ENCODE measurements at places on chromosomes 2 and 18.

- no peak for DNase-seq
Observed at GRCh38 chr2:104741860-104742259, 112.1 kb upstream of the POU3F3 start.

DNA sequence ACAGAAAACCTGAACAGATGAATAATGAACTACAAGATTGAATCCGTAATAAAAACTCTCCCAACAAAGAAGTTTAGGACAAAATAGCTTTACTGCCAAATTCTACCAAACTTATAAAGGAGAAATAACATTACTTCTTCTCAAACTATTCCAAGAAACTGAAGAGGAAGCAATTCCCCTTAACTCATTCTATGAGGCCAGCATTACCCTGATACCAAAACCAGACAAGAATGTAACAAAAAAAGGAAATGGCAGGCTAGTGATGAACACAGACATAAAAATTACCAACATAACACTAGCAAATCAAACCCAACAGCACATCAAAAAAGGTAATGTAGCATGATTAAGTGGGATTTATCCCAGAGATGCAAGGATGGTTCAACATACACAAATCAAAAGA, 213.7 kb upstream of the FOSL2 start:
- no peak for DNase-seq

DNA sequence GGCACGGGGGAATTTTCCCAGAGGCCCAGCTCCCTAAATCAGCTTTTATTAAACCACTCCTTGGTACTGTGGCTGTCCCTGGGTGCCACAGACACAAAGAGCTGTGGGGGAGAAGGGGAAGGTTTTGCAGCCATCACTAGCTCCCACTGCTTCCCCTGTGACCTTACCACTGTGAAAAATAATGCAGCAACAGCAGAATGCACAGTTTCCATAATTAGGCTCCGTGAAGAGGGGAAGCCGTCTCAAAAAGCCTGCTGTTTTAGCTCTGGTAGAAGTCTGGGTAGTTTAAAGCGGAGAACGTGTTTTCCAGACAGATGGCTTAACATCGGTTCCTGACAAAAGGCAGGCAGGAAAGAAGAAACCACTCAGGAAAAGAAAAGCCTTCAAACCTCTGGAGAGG, 27.5 kb upstream of the CAB39 start:
- DNase-seq, result no peak

GRCh38 chr2:21118302-21118920, 5.4 kb upstream of the TDRD15 start:
- DNase-seq, result peak; percentile 25

- no peak for DNase-seq
Observed at GRCh38 chr2:25331686-25332365, 9.9 kb downstream of the DNMT3A start.

GRCh38 chr2:230924470-230925341, at the start of gene GPR55:
Gene GPR55, minus strand, starts transcription at chr2:230925242. Its CDS starts 14,280 bp downstream, at chr2:230910962.
- DNase-seq, result peak; percentile 43

GRCh38 chr2:153476491-153476815, 2.1 kb downstream of the RPRM start:
- DNase-seq, result no peak

GRCh38 chr2:18637196-18637595, 47.8 kb upstream of the NT5C1B start:
- DNase-seq, result no peak

- DNase-seq, result peak; percentile 16
Observed at GRCh38 chr2:214706986-214707385, 102.5 kb downstream of the BARD1 start.

- DNase-seq, result no peak
Observed at GRCh38 chr2:144836635-144837350, 316.9 kb upstream of the ZEB2 start.

GRCh38 chr2:142596334-142597088, 281.0 kb upstream of the KYNU start:
- DNase-seq, result no peak

DNA sequence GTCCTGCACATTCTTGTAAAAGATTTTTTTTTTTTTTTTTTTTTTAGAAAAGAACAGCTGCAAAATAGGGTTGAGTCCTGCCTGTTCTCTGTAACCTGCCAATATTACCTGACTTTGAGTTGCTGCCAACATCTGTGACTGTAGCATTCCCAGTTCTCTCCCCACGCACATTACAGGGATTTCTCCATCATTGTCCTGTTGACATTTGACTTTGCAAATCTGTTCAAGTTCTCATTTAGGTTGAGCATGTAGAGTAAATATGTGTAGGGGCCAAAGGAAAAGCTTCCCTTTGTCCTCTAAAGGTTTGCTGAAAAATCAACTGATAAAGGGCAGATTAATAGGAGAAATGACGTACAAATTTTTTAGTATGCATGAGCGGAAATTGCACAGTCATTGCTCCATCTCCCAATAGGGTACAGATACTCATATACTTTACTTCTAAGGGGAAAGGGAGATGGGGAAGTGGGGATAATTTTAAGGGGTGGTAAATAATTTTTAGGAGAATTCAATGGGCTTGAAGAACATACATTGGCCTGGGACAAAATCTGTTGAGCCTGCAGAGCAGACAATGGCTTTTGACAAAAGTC, 385.5 kb downstream of the PIK3C3 start:
- DNase-seq, result no peak

DNA sequence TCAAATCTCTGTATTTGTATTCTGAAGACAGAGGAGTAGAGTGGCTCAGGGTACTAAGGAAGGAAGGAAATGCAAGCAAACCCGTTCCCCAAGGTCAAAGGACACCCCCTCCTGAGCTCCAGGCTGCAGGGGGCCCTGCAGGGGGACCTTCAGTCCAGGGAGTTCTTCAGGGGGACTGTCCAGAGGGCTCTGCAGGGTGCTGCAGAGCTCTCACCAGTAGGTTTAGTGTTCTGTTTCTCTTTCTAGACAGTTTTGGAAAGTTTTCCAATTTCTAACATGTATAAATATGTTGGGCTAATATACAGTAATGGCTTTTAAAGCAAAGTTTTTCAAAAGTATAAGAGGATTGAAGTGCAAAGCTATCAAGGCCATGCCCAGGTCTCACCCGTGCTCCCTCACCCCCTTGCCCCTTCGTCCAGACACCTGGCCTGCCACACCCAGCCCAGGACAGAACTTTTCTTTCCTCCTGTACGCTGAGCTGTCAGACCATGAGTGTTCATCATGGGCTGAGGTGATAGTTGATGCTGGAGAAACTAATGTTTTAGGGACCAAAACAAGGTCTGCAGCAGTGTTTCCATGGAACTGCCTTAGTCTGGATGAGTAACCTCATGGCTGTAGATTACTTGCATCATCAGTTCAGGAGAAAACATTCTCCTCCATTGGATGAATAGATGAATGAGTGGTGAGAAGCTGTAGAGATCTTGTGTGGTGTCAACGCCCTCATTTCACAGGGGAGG, 134.2 kb downstream of the GLI2 start:
- no peak for DNase-seq

DNA sequence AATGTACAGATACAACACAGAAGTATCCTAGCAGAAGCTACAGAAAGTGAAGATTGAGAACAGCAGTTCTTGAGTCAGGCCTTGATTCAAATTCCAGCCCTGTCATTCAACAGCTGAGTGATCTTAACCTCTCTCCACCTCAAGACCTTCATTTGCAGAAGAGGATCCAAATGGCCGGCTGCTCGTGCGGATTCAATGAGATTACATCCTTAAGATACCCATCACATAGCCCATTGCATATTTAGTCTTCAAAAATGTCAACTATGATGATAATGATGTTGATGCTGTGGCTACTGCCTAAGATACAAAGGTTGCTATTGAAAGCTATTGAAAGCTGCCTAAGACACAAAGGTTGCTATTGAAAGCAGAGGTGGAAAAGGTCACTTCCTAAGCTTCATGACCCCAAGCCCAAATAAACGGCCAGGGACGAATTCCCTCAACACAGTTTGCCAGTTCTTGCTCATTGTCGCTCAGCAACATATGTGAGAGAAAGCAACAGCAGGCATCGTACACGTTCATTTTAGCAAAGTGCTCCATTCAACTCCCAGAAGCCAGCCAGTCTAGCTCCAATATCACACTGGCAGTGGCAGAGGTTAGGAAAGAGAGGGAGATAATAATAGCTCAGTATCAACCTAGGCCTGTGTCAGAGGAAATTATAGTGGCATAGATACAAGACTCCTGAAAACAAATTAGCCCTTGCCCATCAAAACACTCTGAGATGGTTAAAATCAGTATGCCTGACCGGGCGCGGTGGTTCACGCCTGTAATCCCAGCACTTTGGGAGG, 36.1 kb downstream of the MRPL35 start:
- no peak for DNase-seq

DNA sequence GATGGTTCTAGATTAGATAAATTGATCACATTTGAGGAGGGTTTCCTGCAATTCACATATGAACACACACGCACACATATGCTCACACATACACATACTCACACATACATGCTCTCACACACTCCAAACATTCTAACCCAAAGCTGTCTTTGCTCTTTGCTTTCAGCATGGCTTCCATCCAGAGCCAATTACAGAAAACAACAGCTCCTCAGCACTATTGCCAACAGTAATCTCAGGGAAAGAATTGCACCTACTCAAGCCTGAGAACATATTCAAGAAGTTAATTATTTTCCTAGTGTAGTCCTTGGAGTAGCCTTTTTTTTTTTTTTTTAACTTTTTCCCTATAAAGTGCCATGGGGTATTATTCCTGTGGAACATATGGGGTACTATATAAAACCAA, 246.9 kb upstream of the PARD3B start:
- DNase-seq, result no peak

- DNase-seq, result no peak
Observed at GRCh38 chr2:158999458-158999857, 31.0 kb downstream of the TANC1 start.

DNA sequence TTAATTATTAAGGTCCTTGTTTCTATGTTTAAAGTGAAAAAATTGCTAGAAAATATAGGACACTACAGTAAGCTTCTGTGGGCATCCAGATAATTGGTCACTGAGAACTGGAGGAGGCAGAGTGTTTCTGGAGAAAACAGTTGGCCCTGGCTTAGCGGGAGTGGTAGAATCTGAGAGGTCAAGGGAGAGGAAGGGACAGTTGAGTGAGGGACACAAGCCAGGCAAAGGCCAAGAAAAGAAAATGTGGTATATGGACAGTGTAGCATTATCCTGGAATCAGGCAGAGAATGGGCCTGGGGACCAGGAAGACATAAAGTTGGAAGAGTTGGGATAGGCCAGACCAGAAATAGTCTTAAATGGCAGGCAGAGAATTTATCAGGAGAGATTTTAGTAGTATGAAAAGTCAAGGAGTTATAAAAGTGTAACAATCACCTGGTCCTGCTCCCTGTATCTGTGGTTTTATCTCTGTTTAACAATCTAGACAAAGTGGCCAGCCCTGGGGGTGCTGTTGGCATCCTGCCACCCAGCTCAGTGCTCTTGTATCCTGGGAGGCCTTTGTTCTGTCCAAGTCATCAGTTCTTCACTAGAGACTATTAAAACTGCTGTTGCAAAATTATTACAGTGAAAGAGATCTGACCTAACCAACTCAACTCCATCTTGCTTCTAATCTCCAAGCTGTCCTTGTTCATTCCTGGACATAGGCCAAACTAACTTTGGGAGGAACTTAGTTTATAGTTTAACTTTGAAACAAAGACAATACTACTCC, 15.4 kb upstream of the MSGN1 start:
- no peak for DNase-seq

DNA sequence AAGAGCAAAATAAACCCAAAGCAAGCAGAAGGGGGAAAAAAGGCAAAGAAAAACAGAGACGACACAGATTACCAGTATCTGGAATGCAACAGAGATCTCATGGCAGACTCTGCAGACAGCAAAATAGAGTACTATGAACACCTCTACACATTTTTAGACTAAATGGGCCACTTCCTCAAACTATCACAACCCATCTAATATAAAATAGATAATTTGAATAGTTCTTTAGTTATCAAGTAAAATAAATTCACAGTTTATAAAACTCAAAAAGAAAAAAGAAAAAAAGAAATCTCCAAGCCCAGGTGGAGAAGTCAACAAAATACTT, 16.6 kb downstream of the SESTD1 start:
- DNase-seq, result no peak

- DNase-seq, result no peak
Observed at GRCh38 chr2:22991844-22992243, 393.1 kb upstream of the KLHL29 start.

DNA sequence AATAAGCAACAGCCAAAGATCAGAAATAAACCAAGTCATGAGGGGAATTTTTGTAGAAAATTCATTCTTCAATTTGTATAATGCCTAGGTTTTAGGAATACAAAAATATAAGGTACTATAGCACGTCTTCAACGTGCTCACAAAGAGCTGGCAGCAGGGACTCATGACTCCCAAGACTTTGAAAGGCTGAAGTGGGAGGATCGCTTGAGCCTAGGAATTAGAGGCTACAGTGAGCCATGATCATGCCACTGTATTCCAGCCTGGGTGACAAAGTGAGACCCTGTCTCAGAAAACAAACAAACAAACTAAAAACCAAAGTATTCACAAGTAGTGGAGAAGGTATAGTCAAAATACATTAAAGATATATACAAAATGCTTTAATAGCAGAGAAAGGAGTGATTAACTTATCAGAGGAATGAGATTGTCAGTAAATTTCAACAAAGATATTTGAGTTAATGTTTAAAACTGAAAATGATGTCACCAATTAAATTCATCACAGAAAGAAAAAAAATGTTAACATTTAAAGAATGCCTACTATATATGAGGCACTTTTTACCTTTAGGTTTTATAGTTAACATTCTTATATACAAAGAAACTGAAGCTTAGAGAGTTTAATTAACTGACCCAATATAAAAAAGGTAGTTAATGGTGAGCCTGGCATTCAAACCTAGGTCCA, 3.2 kb downstream of the WDR33 start:
- DNase-seq, result no peak

DNA sequence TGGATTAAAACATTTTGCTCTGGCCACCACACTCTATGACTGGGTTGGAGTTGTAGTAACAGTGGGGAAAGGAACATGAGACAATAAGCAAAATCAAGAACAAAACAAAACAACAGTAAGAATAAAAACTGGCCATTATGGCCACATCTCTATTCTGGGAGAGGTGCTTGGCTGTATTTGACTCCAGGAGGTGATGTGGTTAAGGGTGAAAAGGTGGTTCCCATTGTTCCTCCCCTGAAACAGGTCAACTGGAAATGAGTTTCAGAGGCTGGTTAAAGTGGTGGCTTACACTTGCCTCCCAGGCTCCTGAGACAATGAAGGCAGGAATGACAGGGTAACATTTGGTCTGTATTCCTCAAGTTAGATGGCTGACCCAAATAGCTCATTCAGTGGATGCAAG, 67.3 kb upstream of the FANCL start:
- DNase-seq, result no peak

DNA sequence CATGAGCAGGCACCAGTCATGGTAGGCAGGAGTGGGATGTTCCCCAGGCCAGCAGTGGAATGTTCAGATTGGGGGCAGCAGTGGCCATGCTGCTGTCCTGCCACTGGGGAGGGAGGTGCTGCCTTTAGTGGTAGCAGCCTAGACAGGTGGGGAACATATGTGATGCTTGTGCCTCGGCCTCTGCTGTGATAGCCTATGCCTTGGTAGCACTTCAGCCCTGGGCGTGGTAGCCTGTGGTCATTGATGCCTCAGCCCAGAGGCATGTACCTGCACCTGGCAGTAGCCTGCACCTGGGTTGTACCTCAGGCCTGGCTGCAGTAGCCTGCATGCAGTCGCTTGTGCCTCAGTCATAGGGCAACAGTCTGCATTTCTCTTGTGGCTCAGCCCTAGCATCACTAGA, 7.1 kb downstream of the RFTN2 start:
- DNase-seq, result no peak
